ENCODE measurements at places on chromosomes 16 and 17. TPM values are rescaled to one million over a fixed set of nuclear protein-coding genes. Genes with fewer than 3 reads are reported as not detected.

The ACSM2A gene
- total RNA-seq = not detected

The TUBG1 gene
- 9.7 TPM for total RNA-seq

The KRTAP9-4 gene
- not detected for total RNA-seq

The MAFG gene
- 9.0 TPM for total RNA-seq

The CYB5B gene
- 59.9 TPM for total RNA-seq

The CLEC3A gene
- total RNA-seq = not detected

The SLC2A4 gene
- total RNA-seq = 0.18 TPM

The APRT gene
- total RNA-seq = 10.9 TPM

The CES5A gene
- 0.18 TPM for total RNA-seq

The CD300H gene
- not detected for total RNA-seq

The TBKBP1 gene
- 10.5 TPM for total RNA-seq

The SLC6A2 gene
- 2.4 TPM for total RNA-seq

The SDK2 gene
- total RNA-seq = 5.4 TPM
